ENCODE measurements at places on chromosomes 1 and 21. TPM values are rescaled to one million over a fixed set of nuclear protein-coding genes. Genes with fewer than 3 reads are reported as not detected.

- DNase-seq = no peak
Measured at GRCh38 chr1:62070384-62071011, 124.2 kb upstream of the L1TD1 start.

Gene SLC39A1
- total RNA-seq = 122 TPM

DNA sequence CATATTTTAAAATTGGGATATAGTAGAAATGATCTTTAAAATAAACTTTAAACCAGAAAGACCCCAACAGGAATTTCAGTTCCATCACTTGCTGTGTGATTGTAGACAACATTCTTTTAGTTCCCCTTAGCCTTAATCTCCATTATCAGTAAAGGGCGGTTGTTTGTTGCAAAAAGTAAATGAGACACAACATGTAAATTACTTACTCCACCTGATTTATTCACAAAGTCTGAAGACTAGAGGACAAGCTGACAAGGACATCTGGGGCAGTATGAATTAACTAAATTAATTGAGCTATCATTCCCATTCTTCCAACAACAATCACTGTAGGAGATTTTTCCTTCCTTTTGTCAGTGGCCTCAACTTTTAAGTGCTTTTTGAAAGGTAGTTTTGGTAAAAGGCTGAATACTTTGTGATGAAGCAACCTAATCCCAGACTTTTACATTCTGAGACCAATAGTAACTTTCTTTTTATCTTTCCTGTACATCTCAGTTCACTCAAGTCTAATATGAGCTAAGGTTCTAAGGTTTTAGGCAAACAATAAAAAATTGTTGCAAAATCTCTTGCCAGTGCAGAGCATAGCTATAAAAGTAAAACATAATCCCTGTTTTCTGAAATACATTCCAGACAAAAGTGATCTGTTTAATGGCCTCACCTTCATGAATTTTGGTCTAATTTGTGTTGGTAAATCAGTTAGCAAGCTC, 6.2 kb downstream of the SLC19A2 start:
- DNase-seq = no peak

GRCh38 chr1:89681045-89681729, 48.3 kb downstream of the LRRC8C start:
- DNase-seq = no peak

Data from omental fat pad (tissue), 4 donors.